A549 treated with dexamethasone at 1 μM for 4 hours (cell line): ENCODE measurements at places on chromosomes 6 and 20. TPM values are rescaled to one million over a fixed set of nuclear protein-coding genes. Genes with fewer than 3 reads are reported as not detected.

The SLC22A7 gene
- total RNA-seq: not detected in 5 replicates

The ESR1 gene
- total RNA-seq: 0.01 TPM in 1 of 5 replicates, not detected in the others

The MYBL2 gene
- total RNA-seq: 69.4 to 92.2 TPM (median 84.8 TPM) in 5 replicates

The PHACTR1 gene
- total RNA-seq: 0.01 to 0.02 TPM in 2 of 5 replicates, not detected in the others

The CALHM5 gene
- 0.02 to 0.06 TPM (median 0.06 TPM) in 5 replicates for total RNA-seq

The LRFN2 gene
- total RNA-seq: 0.03 TPM in 1 of 5 replicates, not detected in the others

The ZSCAN31 gene
- 1.2 to 2.8 TPM (median 1.8 TPM) in 5 replicates for total RNA-seq

The PACSIN1 gene
- 0.06 to 0.11 TPM (median 0.06 TPM) in 5 replicates for total RNA-seq

The SCAF8 gene
- 18.6 to 22.1 TPM (median 20.7 TPM) in 5 replicates for total RNA-seq

The VWA7 gene
- total RNA-seq: 0.94 to 1.9 TPM (median 1.7 TPM) in 5 replicates

The MAPK13 gene
- 0.48 to 0.63 TPM (median 0.58 TPM) in 5 replicates for total RNA-seq

The ACTL10 gene
- total RNA-seq: not detected in 5 replicates

The ATP9A gene
- total RNA-seq: 13.0 to 20.1 TPM (median 18.0 TPM) in 5 replicates

The FAM184A gene
- total RNA-seq: 0.11 TPM in 1 of 5 replicates, not detected in the others

The SPDEF gene
- 1.1 to 2.5 TPM (median 1.7 TPM) in 5 replicates for total RNA-seq

The C6orf132 gene
- total RNA-seq: 2.8 to 5.1 TPM (median 4.0 TPM) in 5 replicates

The IPCEF1 gene
- total RNA-seq: 0.07 to 0.24 TPM (median 0.11 TPM) in 5 replicates

The RPL10A gene
- total RNA-seq: 1,353 to 1,488 TPM (median 1,401 TPM) in 5 replicates

The SYCP2 gene
- total RNA-seq: 0.12 to 0.61 TPM (median 0.29 TPM) in 5 replicates

The RFX6 gene
- not detected in 5 replicates for total RNA-seq

The CTCFL gene
- total RNA-seq: 0.02 to 0.06 TPM (median 0.03 TPM) in 4 of 5 replicates, not detected in the other

The SCUBE3 gene
- total RNA-seq: 0.05 to 0.11 TPM (median 0.06 TPM) in 5 replicates

The DNAH8 gene
- total RNA-seq: not detected in 5 replicates

The MAFB gene
- 0.19 to 0.37 TPM (median 0.28 TPM) in 5 replicates for total RNA-seq

The WFDC2 gene
- total RNA-seq: 0.18 TPM in 1 of 5 replicates, not detected in the others

The TRAPPC3L gene
- total RNA-seq: not detected in 5 replicates

The PHACTR2 gene
- 3.4 to 7.8 TPM (median 5.5 TPM) in 5 replicates for total RNA-seq

The PRDM13 gene
- total RNA-seq: 0.71 to 1.1 TPM (median 1.0 TPM) in 5 replicates

The C20orf144 gene
- 0.08 to 0.15 TPM (median 0.09 TPM) in 5 replicates for total RNA-seq
